ENCODE measurements at places on chromosomes 4 and X.
A peak's percentile ranks its signal among the peaks of the same experiment; 100 is the strongest.

- DNase-seq: no peak
Observed at GRCh38 chr4:85000343-85000742, 33.9 kb upstream of the WDFY3 start.

- DNase-seq: no peak
Observed at GRCh38 chr4:35982318-35982717, 262.0 kb downstream of the ARAP2 start.

- no peak for DNase-seq
Observed at GRCh38 chr4:104967034-104967401, 179.7 kb upstream of the TET2 start.

- DNase-seq: peak; percentile 53
Observed at GRCh38 chr4:83552924-83553323, 17.0 kb downstream of the GPAT3 start.

DNA sequence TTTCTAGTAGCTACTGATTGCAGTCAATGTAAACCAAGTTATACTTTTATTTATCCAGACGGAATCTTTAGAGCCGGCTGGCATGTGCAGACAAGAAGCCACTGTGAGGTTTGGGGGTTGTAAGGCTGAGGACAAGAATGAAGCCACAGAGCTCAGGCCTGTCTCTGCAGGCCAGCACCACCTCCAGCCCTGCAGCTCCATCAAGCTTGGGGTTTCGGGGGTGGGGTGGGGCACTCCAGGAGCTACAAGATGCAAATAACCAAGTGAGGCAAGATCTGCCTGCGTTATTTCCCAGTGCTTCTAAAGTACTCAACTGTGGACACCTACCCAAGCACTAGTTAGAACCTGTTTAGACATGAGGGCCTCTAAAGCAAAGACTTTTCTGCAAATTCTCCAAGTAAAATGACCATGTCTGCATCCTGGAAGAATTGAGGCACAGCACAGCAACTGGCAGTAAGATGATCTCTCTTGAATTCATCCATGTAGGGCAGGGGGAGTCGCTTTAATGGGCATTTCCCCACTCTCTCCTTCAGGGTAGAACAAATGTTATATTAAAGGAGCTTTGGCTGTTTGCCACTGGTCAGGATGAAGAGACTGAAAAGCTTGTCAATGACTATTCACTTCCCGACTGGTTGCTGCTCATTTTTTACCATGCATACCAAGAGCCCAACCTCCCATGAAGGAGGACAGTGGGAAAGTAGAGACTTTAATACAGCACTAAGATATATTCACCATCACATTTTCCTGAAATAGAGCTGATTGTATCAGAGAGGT is 222.5 kb downstream of the MGST2 start:
- no peak for DNase-seq
